ENCODE measurements at places on chromosomes 2 and 18.

DNA sequence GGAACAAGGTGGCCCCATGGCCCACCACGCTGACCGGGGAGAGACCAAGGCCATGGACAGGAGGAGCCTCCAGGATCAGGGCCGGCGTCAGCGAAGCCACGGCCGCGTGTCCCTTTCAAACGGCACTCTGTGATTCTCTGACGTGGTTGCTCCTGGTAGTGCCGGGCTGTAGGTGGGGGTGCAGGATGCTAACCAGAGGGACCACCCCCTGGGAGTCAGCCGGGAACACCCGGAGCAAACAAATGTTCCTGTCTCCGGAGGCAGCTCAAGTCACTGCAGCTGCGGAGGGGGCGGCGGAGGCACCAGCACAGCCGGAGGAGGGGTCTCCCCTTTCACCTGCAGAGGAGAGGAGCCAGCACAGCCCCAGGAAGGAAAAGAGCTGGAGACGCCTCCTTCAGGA, 750.6 kb upstream of the SALL3 start:
- no peak for DNase-seq

DNA sequence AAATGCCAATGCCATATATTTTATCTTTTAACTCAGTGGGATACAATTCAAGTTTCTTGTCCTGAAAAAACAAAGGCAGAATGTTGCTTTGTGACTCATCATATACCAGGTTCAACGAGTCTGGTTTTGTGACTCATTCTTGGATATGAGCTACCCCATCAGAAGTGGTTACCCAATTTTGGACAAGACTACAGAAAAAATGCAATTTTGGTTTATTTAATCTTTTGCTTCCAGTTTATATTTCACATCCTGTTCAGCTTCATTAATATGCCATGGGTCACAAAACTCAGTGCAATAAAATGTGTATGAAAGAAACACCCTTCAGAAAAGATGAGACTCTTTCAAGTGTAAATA, 25.0 kb downstream of the FN1 start:
- no peak for DNase-seq

DNA sequence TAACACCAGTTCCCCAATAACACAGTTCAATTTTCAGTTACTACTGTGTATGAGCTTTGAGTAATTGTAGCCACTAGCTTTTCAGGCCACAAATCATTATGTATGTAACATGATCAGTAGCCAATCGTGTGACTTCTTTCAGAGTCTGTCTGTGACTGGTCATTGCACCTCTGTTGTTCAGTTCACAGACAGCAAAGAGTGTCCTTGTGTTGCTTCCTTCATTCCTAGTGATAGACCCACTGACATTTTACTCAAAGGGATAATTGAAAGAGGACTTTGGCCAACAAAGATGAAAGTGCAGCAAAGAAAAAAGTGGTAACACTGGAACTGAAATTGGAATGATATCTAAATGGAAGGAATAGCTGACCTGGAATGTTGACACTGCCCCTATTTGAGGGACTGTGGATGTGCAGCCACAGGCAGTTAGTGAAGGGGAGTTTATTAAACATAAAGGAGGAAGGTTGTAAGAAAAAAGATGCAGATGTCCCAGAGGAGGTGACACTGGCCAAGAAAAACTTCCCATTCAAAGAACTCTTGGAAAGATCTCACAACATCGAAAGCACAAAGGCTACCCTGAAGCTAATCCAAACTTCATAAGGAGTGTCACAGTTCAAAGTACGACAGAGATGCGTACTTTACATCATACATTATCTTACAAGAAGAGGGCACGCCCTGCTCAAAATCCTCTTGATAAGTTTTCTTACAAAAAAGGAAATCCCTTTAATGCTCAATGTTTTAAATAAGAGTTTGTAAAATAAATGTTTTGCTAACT, 19.3 kb downstream of the TTC39C start:
- no peak for DNase-seq

GRCh38 chr2:152175012-152175367, 573 bp downstream of the STAM2 start:
- DNase-seq: no peak

DNA sequence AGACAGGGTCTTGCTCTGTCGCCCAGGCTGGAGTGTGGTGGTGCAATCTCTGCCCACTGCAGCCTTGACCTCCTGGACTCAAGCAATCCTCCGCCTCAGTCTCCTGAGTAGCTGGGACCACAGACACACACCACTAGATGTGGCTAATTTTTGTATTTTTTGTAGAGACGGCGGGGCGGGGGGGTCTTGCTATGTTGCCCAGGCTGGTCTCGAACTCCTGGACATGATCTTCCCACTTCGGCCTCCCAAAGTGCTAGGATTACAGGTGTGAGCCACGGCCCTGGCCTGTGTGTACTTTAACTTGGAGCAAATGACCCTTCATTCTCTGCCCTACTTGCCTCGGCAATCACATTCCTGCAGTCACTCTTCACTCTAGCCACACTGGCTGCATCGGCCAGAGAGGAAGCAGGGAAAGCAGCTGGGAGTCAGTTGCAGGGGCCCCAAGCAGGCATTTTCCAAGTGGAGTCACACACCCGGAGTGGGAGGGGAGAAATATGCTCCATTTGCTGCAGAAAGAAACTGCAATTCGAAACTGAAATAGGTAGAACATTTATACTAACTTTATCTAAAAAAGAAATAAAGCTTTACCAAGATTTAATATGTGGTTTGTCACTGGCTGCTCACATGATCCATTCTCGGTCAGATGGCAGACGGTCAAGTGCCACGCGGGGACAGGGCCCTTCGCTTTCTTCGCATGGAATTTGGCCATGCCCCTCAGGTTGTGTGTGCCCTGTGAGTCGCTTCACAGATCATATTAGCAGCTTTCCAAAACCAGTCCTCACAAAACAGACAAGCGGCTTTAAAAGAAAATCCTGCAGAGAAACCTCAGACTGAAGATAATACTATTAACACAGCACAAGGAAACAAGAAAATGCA, 37.1 kb downstream of the FAM161A start:
- no peak for DNase-seq

- no peak for DNase-seq
Measured at GRCh38 chr2:66516499-66516898, 81.6 kb downstream of the MEIS1 start.

DNA sequence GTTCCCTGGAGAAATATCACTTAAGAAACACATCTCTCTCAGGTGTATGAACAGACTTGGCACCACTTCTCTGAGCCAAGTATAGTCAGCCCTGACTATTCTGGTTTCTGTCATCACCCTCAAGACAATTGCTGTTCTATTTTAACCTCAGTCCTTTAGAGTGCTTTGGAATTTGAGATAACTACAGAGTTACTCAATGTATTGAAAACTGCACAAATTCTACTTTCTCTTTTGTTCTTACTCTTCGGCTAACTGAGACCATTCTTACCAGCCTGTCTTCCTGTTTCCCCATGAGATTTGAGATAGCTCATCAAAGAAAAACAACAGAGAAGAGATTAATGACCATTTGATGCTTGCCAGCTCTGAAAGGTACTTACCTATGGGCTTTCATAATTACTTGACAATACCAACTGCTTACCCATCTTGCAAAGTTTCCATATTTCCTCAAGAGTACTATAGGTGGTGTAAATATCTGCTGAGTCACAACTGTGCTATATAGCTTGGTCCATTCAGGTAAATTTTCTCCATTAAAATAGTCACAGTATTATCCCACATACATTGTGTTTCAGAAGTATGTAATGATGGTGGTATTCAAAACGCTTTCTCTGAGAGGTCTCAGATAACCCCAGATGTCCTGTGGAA, 467.5 kb upstream of the CHST9 start:
- no peak for DNase-seq

GRCh38 chr18:31329787-31330438, 12.0 kb downstream of the DSG1 start:
- no peak for DNase-seq

DNA sequence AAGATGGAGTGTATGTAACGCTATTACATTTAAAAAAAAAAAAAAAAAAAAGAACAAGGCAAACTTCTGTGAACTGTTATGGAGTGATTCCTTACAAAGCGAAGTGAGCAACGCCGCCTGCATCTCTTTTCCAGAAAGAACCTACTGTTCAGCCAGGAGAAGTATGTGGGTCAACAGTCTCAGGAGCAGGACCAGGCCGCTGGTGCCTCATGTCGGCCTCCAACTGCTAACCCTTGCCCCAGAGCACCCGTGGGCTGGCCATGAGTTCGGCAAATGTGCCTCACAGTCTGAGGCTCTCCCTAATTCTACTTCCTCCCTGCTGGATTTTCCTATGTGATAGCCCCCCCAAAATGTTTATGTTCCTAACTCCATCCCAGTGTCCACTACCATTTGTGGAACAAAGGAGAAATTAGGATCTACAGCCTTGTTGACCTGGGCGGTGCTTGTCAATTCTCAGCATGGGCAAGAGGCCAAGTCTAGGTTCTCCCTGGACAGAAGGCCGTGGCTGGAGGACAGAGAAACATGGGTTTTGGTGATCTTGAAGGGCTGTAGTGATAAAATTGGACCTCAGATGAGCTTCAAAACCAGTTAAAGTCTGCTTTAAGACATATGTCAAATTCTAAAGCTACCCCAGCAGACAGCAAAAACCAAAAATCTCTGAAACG, 15.9 kb downstream of the FAM168B start:
- DNase-seq: no peak

DNA sequence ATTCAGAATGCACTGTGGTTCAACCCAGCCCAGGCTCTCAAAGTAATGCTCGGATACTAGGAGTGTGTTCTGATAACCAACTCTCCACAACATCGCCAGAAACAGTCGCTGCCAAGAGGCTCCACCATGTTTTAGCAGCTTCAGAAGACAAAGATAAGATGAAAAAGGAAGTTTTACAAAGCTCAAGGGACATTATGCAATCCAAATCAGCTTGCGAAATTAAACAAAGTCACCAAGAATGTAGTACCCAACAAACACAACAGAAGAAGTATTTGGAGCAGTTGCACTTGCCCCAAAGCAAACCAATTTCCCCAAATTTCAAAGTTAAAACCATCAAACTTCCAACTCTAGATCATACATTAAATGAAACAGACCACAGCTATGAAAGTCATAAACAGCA, 360.9 kb downstream of the XIRP2 start:
- no peak for DNase-seq

DNA sequence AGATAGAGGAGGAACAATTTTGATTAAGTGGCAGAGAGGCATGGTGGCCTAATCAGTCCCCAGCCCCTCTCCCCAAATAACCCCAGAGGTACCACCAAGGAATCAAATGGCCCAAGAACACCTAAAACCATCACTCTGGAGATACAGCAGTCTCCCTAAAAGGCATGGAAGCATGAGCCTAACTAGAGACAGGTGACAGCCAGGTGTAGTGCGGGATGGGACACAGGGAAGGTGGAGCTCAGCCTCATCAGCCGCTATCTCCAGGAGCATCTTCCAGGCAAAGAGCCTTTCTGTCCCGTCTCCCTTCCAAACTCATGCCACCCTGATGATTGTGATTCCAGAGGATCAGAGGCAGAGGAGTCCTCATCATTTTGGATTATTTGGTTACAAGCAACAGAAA, 144.7 kb downstream of the COPS8 start:
- DNase-seq: no peak

GRCh38 chr2:231612109-231612455, 19.4 kb downstream of the TEX44 start:
- no peak for DNase-seq

- no peak for DNase-seq
Measured at GRCh38 chr2:3462493-3463104, 56.7 kb downstream of the ADI1 start.

DNA sequence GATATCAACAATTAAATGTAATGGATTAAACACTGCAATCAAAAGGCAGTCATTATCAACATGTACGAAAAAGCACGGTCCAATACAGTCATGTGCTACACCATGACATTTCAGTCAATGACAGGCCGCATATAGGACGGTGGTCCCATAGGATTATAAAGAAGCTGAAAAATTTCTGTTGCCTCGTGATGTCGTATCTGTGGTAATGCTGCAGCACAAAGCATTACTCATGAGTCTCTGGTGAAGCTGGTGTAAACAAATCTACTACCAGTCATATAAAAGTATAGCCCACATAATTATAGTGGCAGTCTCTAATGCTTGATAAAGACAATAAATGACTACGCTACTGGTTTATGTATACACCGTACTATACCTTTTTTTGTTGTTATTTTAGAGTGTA, 58.4 kb downstream of the RABL2A start:
- no peak for DNase-seq

GRCh38 chr2:145258903-145259579, 739.1 kb upstream of the ZEB2 start:
- DNase-seq: no peak

DNA sequence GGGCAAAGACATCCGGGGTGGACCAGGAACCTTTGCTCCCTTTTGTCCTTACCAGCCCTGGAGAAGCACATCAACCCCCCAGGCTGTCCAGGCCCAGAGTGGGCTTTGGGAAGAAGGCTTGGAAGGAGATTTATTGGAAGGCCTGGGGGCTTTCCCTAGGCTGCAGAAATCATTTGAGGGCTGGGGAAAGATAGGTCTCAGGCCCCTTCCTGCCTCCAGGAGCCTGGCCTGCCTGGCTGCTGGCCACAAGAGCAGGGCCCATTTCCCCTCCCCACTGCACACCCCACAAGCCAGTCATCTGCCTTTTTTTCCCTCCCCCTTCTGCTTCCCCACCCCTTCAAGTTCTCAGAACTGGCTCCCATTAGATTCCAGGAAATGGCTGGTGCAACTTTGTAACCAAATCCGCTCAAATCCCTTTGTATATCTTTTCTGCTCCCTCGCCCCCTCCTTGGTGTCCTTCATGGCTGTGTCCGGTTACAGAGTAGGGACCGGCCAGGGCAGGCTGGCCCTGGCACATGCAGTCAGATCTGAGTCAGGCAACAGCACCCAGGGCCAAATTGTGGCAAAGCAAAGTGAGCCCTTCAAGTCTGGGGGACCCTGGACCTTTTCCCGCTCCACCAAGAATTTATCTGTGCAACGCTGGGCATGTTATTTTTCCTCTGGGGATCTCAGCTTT, 20.8 kb upstream of the TNP1 start:
- no peak for DNase-seq

GRCh38 chr2:162403884-162404283, 60.0 kb downstream of the GCA start:
- DNase-seq: no peak
